HT1080 (cell line): ENCODE measurements at places on chromosomes 3 and 15. TPM values are rescaled to one million over a fixed set of nuclear protein-coding genes. Genes with fewer than 3 reads are reported as not detected.

Gene SPESP1
- not detected in 2 replicates for total RNA-seq

DNA sequence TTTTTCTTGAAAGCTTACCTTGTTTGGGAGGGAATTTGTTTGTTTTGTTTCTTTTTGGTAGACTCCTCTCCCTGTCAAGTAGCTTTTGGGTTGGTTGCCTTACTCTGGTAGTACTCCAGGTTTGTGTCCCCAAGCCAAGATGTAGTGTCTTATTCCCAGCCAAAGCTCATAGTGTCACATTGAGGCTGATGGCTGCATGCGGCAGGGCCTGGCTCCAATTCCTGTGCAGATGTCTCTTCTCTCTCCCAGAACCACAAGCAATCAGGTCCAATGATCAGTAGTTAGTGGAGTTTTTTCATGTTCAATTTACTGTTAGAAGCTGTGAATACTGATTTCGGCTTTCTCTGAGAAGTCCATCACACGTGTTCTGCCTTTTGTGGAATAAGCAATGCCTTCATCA lies 221.1 kb upstream of the THBS1 start:
- no peak for DNase-seq

DNA sequence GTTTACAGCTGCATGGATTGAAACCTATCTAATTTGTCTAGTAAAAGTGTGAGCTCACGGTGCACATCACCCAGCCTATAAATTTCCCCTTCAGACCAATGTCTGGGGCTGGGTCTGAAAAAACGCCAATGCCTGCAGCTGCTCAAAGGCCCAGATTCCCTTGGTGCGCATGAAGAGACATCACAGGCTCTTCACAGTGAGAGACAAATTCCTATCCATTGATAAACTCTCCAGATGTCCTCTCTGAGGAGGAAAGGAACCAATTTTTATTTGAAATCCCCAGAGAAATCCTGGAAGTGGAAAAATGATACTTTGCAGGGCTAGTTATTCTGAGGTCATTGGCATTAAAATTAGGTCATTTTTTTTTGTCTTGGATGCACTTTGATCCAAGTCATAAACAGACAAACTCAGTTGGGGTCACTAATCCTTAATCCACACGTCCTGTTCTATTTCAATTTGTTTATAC lies 360.5 kb downstream of the EPHA3 start:
- DNase-seq, result no peak

Gene MTHFS
- 29.6 and 41.8 TPM in 2 replicates for total RNA-seq

GRCh38 chr3:181725131-181725731 lies 13.5 kb downstream of the SOX2 start:
- no peak for DNase-seq
